ENCODE measurements at places on chromosomes 2 and 18. TPM values are rescaled to one million over a fixed set of nuclear protein-coding genes. Genes with fewer than 3 reads are reported as not detected.

The VSNL1 gene
- total RNA-seq: 2.1 TPM

The SLC16A14 gene
- 2.6 TPM for total RNA-seq

The FER1L5 gene
- total RNA-seq: 0.52 TPM

The ABCG8 gene
- total RNA-seq: under 0.01 TPM

The B3GNT7 gene
- total RNA-seq: 0.52 TPM

The REG3G gene
- total RNA-seq: not detected

The SERPINB2 gene
- total RNA-seq: not detected

The GTF2A1L gene
- total RNA-seq: not detected
